ENCODE measurements at places on chromosomes 3 and 15. TPM values are rescaled to one million over a fixed set of nuclear protein-coding genes. Genes with fewer than 3 reads are reported as not detected.

- DNase-seq: no peak
Observed at GRCh38 chr3:217948-218347, 21.4 kb downstream of the CHL1 start.

DNA sequence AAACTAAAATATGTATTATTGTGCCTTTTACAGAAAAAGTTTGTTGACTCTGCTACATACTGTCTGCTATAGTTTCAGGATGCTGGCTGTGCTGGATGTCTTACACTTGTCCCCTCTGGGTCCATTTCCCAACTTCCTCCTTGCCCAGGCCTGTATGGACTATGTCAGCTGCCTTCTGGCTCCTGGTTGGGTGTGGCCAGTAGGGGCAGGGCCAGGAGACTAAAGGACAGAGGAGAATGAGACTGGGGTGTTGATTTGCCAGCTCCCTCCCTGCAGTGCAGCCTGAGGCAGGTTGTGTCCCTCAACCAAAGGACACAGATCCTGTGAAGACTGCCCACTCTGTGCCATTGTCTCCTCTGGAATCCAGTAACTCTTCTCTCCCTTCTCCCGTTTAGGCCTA, 90.6 kb upstream of the UBE2E2 start:
- peak; percentile 61 for DNase-seq

GRCh38 chr3:21390856-21391255, 360.2 kb downstream of the ZNF385D start:
- DNase-seq: no peak

DNA sequence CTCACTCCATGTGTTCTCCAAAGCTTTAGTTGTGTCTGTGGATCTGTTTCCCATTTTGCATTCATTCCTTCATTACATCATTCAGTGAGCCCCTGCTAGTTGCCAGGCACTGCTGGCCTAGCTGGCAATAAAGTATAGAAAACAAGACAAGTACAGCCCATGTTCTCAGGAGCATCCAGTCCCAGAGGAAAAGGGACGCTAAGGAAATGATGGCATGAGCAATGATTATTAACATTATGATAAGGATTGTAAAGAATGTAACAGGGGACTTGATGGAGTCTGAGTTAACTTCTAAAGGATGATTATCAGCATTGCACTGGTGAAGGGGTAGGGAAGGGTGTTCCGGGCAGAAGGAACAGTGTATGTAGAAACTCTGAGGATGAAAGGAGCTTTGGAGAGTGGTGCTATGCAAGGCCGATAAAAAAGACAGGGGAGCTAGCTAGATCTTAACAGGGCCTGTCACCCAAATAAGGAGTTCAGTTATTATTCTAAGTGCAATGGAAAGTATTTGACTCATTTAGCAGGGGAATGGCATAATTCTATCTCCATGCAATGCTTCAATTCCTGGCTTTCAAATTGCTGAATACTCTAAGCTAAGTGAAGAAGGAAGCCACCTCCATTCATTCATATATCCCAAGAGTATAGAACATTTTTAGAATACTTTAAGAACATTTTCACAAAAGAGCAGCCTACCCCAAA, 258.2 kb upstream of the STT3B start:
- DNase-seq: no peak

- no peak for DNase-seq
Observed at GRCh38 chr15:58369261-58369701, 62.5 kb upstream of the LIPC start.

- DNase-seq: peak; percentile 63
Observed at GRCh38 chr3:186421946-186422345, 59.9 kb upstream of the DGKG start.

- DNase-seq: no peak
Observed at GRCh38 chr15:31270767-31271166, 55.9 kb upstream of the KLF13 start.

Gene GNB5
- 54.9 TPM for total RNA-seq

Gene VEPH1
- 1.3 TPM for total RNA-seq

Gene PATL2
- total RNA-seq: 0.13 TPM

Data from bronchial epithelial cell (primary cell).